OCI-LY7 (cell line): ENCODE measurements at places on chromosomes 2 and 18.

DNA sequence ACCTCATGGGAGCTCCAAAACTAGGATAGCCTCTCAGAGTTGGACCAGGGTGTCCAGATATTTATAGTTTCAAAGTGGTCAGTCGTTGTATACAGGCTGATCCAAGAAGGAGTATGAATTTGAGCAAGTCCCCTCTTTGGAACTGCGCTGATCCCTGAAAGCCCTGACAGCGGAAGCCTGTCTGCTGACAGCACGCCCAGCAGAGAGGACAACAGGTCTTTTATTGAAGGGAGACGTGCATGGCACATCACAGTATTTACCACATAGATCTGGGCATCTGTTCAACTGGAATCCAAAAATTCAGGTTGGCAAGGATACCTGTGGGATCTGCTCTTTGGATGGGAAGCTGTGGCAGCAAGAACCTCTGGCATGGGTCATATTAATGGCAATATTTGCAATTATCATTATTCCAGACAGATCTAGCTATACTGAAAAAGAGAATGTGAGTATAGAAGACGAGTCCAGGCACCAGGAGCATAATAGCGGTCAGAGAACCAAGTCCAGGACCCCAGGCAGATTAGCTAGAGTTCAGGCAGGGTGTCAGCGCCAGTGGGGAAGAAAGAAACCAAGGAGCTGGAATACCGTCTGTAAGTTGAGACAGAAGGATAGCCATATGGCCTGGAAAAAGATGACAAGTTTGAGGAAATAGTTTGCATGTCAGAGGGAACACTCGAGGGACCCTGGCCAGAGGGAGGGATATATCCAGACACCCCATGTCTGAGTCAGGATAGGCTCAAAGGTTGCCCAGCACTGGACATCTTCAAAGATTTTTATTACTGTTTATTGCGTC is 260.4 kb upstream of the FANCL start:
- DNase-seq: no peak

GRCh38 chr2:20288642-20289340 is 61.9 kb downstream of the PUM2 start:
- DNase-seq: no peak

DNA sequence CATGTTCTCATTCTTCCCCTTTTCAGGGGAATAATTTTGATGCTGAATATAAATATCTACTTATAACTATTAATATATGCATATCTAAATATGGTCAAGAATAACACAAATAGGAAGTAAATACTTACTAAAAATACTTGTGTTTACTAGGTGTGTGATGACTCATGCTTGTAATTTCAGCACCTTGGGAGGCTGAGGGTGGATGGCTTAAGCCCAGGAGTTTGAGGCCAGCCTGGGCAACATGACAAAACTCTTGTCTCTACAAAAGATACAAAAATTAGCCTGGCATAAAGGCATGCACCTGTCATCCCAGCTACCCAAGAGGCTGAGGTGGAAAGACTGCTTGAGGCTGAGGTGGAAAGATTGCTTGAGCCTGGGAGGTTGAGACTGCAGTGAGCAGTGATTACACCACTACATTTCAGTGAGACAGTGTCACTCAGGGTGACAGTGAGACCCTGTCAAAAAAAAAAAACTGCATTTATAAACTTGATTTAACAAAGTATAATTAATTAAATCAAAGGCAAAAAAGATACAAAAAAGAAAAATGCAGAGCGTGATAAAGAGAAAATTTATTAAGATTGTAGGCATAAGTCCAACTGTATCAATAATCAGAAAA is 703.1 kb upstream of the VRK2 start:
- no peak for DNase-seq

- peak; percentile 78 for DNase-seq
These were observed 78.5 kb upstream of the STK17B start for GRCh38 chr2:196249860-196250259.

DNA sequence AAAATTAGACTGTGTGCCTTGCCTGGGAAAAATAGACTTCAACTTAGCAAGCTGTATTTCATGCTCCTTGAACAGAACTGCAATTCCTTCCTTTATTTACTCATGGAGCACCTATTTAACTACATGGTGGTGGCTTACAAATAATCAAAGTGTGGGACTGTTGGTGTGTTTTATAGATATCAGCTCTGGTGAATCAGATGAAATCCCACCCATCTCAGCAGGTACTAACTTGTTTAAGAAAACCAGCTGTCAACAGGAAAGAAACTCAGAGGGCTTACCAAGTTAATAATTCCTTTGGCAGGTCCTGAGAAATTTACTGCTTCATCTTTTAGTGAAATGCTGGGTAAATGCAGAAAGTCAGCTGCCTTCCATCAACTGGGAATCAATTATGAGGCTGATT is 830.6 kb downstream of the SLC4A3 start:
- no peak for DNase-seq

- peak; percentile 4 for DNase-seq
These were observed 575 bp downstream of the CCDC150 start for GRCh38 chr2:196640031-196640548.

DNA sequence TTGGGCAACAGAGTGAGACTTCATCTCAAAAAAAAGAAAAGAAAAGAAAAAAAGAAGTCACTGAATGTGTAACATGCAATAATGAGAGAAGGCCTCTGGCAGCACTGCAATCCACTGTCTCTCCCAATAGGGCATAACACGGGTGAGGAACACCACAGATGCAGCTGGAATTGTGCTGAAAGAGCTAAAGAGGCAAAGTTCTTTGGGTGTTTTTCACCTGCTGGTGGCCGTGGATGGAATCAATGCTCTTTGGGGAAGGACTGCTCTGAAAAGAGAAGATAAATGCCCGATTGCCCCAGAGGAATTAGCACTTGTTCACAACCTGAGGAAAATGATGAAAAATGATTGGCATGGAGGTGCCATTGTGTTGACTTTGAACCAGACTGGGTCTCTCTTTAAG is 31.0 kb upstream of the CYBRD1 start:
- no peak for DNase-seq

- DNase-seq: no peak
These were observed 29.2 kb downstream of the MROH2A start for GRCh38 chr2:233807215-233807865.

DNA sequence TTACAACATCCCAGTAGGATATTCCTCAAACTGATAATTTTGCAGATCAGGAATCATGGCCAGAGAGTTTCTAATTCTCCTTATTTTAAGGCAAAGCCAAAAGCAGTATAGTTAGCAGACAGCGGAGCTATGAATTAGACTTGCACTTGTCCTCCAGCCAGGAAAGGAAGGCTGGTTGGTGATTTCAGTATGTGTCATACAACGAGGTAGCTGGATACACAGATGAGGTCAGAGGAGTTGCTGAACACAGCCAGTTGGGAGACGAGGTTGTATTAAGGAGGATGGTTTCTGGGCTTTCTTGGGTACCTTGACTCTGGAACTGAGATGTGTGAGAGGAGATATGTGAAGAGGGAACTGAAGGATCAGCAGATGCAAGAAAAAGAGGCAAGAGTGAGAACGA is 185.2 kb downstream of the SOX11 start:
- no peak for DNase-seq

GRCh38 chr2:9415516-9416169 is 7.7 kb downstream of the ITGB1BP1 start:
- DNase-seq: no peak

- peak; percentile 59 for DNase-seq
These were observed at the start of gene TGIF1 for GRCh38 chr18:3450012-3450798. TSS of gene TGIF1 (plus strand) at chr18:3450172. CDS start at chr18:3450490, 318 bp downstream.

GRCh38 chr2:9196637-9197036 is 10.0 kb upstream of the ASAP2 start:
- no peak for DNase-seq

DNA sequence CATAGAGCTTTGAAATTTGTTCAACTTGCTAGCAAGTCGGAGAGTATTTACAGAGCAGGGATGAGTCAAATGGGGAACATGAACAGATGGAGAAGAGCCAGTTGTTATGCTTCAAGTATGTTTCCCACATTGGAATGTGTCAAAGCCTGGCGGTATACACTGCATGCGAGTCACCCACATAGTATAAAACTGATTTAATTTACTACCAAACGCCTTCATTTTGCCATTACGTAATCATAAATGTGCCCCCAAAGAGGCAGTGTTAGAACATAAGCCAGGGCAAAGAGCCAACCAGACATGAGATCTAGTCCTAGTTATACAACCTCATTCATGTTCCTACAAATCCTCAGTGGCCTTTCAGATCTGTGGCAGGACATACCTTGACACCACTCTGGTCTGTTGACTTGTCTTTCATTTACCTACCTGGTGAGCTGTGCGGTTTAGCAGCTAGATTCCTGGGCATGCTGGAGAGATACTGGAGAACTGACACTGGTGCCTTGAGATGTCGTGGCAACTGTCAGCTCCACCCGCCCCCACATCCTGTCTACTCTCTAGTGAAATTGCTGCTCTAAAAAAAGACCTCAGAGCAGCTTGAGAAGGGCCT is 21.7 kb upstream of the NRP2 start:
- DNase-seq: no peak

DNA sequence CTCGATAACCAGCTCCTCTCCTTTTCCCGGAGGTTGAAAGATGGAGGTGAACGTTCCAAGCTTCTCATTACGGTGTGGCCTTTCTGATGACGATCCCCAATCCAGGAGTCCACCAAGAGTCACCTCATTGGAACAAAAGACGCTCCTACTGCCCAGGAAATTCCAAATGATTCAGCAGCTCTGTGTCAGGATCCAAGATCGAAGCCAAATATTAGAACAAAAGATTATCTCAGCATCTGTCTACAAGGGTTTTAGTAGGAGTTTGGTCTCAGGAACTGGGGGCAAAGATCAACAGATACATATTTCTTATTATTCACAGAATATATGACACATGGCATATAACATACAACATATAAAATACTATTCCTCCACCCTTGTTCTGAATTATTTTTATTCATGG is 161.1 kb upstream of the RAB12 start:
- DNase-seq: no peak

DNA sequence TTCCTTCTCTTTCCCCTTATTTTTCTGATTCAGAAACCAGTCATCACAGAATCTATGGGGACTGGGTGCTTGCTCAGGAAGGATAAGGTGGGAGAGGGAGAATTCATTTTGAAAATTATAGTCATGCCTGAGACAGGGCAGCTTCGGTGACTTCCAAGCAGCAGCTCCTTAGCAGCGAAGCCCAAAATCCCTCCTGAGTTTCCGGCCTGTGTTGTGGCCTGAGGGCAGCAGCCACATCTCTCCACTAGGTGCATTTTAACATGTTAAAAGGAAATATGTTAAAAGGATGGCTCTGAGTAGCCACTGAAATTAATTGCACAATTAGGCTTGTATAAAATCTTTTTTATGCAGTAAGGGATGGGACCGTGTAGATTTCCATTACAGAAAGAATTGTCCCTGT is 207.0 kb upstream of the RAB12 start:
- DNase-seq: no peak
